ENCODE measurements at places on chromosomes 1 and 21.

- DNase-seq, result no peak
Measured at GRCh38 chr1:10733474-10734366, 62.7 kb downstream of the CASZ1 start.

DNA sequence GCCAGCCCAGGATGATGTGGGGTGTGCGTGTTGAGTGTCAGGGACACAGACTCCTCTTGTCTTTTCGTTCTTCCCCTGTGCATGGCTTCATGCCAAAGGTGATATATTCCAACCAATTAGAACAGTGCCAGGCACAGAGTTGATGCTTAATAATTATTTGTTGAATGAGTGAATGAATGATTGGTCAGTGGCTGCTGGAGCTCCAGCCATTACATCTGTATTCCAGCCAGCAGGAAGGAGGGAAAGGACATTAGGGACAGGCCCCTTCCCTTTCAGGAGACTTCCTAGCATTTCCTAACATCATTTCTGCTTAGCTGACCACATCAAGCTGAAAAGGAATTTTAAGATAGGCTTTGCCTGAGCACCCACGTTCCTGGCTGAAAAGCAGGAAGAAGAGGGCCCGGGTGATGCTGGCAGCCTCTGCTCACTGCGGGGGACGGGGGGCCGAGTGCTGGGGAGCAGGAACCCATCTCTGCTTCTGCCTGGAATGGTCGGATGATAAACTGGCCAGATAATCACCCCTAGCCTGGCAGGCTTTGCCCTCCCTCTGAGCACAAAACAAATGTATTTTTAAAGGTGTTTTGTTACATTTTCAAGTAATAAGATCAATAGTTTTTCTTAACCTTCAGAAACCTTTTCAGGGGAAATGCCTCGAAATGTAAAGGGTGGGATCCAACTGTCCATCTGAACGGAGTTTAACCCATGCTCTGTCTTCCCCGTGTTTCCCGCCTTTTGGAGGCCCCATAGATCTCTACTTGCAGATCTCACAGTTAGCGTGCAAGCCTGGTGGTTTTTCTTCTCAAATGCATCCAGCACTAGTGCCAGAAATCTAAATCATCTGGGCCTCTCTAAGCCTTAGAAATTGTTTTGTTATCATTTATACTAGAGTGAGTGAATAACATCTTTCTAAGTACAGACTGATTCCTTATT, 39.0 kb downstream of the SLC37A1 start:
- no peak for DNase-seq

GRCh38 chr1:54227091-54227602, 27.2 kb downstream of the MRPL37 start:
- no peak for DNase-seq

GRCh38 chr1:104807590-104807989, 1057.9 kb downstream of the AMY1C start:
- no peak for DNase-seq

- DNase-seq, result no peak
Measured at GRCh38 chr1:194114288-194114687, 927.9 kb upstream of the B3GALT2 start.

DNA sequence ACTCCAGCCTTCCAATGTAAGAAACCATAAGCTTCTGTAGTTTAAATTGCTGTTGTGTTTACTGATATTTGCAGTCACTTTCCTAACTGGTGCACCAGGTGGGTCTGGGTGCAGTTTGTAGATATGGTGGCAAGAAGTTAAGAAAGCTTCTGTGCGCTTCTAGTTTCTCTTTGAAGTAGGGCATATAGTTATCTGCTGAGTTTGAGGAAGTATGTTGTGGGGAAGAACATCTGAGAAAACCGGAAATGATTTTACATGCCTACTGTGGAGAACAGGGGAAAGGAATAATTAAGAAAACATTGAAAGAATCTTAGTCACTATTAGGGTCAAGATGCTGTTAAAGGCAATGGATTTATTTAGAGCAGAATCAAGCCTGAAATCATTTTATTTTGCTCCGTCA, 14.9 kb upstream of the SLC44A5 start:
- DNase-seq, result no peak

- DNase-seq, result no peak
Measured at GRCh38 chr1:208528578-208529240, 284.5 kb upstream of the PLXNA2 start.

- no peak for DNase-seq
Measured at GRCh38 chr21:46564391-46564790, 40.5 kb downstream of the S100B start.

- no peak for DNase-seq
Measured at GRCh38 chr1:116724765-116725375, 29.4 kb upstream of the CD2 start.

DNA sequence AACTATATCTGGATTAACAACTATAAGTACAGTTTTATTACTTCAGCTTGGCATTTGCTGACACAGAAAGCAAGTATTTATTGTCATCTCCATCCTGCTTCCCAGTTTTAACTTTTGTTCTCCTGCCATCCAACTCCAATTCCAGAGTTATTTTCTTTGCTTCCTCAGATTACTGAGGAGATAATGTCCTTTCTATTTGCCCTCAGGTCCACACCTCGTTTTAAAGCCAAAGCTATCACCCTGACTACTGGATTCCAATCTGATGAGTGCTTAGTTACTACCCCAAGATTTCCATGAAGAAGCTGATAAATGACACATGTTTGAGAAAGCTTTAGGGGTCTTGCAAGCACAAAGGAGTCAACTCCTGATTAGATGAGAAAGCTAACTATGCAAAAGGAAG, 25.2 kb downstream of the ACKR1 start:
- DNase-seq, result no peak

DNA sequence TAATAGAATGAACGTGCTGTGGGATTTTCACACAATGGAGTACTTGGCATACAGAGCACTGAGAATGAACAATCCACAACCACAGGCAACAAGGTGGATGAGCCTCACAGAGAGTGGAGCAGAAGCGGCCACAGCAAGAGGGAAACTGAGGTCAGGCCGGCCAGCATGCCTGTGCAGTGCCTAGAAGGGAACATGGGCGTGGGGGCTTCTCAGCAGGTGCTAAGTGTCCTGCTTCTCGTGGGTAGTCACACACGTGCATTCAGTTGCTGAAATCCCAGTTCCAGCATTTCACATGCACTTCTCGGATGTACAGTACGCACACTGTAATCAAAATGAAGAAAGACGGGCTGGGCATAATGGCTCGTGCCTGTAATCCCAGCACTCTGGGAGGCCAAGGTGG, 33.1 kb downstream of the WDR4 start:
- no peak for DNase-seq

DNA sequence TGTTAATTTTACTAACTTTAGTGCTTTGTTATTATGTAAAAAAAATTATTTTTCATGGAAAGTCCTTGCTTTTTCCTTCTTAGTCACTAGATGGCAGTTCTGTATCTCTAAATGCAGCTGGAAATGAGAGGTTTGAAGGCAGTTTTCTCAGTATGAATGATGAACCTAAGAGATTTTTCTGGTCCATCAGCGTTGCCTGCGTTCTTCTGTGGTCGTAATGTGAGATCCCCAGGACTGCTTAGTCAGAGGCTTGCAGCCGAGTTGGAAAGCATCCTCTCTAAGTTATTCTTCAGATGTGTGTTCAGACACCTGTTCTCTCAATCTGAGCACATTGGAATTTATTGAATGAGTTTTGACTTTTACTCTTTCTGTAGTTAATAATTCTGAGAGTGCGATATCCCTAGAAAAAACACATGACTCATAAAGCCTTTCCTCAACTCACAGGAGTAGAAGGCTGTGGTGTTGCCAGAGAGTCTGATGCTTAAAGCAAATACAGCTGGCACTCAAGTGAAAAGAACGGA, 99.3 kb downstream of the FMN2 start:
- no peak for DNase-seq

DNA sequence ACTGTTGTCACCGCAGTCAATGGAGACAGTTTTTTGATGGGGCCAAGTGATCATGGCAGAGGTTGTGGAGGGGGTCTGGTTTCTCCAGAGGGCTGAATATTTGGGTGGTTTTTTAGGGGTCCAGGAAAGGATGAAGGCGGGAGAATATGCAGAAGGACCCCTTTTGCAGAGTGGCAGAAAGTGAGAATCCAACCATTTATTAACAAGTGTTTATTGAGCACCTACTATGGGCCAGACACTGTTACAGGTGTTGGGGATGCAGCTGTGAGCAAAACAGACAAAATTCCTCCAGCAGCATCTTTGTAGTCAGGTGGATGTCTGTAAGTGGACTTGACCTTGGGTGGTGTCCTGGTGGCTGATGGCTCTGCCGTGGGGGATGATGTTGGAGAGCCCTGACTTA, 15.4 kb downstream of the PADI1 start:
- DNase-seq, result no peak

GRCh38 chr21:31289702-31290101, 54.4 kb downstream of the TIAM1 start:
- no peak for DNase-seq

DNA sequence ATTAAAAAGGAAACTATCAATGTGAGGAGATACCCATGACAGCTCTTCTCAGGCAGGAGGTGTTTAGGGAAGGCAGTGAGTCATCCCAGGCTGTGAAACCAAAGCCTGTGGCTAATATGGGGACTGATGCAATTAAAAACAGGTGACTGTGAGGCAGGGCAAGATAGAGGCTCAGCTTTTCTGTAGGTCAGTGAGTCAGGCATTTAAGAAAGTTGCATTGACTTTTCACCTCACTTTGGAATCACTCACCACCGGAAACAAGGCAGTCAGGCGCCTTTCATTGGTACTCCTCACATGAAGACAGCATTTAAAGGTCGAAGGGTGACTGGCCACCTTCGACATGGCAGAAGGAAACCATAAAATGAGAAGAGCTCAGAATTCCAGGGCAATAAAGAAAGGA, 54.5 kb downstream of the PAPPA2 start:
- no peak for DNase-seq

DNA sequence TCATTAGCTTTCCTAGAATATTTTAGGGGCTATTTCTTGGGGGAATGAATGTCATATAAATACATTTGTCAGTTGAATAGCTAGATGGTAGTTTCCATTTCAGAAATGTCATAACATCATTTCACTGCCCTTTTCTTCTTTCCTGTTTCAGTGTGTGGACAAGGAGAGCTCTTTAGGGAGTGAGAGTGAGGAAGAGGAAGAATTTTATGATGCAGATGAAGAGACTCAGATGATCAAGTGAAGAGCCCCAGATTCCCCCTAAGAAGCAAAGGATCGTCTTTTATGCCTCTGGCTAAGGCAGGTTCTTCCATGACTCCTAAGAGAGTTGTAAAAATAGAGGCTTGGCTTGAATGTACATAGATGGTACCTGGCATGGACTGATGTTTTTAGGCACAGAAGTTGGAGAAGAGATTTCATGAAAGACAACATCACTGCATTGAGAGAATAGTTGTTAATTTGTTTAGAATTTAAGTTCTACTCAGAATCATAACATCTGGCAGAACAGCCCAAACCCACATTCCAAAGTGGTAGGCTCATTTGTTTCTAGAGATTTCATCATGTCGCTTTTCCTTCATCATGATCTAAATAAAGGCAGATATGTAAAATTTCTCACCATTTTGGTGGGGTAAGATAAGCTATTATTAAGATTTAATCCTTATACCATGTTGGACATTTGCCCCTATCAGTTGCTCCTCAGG, 44.2 kb upstream of the MAB21L3 start:
- no peak for DNase-seq

DNA sequence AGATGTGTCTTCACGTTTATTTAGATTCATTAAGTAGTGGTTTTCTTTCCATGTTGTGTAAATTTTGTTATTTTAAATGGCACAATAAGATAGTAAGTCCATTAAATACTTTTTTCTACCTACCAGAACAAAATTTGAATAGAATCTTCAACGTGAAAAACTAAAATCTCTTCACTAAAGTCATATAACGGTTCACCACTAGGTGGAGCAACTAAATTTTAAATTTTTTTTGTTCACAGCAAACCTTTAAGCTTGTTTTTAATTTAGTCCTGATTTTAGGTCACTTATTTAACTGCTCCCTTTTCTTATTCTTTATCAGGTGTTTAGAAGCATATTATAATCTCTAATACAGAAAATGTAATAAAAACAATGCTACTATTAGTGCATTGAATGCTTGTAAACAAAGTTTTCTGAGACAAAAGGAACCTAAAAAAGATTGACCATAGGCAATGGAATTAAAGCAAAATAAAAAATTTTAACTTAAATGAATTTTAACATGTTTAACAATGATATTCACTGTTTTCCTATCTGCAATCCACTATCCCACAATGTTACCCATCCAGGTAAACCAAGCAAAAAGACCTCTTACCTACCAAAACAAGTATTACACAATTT, 28.3 kb upstream of the PKN2 start:
- DNase-seq, result no peak

- DNase-seq, result no peak
Measured at GRCh38 chr1:66764994-66765578, 12.8 kb downstream of the DYNLT5 start.

DNA sequence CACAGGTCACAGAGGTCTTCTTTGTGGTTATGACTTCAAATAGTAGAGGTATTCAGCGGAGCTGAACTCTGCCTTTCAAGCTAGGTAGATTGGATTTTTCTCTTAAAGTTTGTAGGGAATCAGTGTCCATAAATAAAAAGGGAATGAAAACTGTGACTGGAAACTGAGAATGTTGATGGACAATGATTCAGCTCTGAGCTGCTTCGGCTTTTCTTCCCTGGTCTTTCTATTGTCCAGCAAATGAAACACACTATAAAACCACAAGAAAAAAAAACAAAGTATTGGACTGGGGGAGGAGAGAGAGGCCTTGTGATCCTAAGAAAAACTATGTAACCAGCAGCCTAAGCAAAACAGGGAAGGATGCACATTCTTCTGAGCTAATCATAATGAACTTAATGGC, 11.1 kb downstream of the TNNI3K start:
- DNase-seq, result no peak

DNA sequence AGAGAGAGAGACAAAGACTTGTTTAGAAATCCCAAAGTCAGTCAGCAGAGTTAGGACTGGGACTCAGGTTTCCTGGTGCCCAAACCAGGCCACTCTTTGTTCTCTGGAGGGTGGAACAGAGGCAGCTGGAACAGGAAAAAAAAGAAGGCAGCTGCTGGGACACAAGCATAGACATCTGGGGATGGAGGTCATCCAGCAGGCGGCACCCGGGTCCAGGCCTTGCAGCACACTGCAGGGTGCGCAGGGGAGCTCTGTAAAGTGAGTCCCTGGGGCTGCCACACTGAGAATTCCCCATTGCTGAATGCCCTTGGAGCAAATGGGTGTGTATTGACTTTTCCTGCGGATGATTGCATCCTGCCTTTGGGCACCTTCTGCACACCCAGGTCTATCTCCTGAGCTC, 222.9 kb upstream of the CSF3R start:
- DNase-seq, result no peak

All from cerebellar nuclear complex (tissue), 1 donor.